T-helper 9 cell (primary cell): ENCODE measurements at places on chromosomes 1 and 21.

DNA sequence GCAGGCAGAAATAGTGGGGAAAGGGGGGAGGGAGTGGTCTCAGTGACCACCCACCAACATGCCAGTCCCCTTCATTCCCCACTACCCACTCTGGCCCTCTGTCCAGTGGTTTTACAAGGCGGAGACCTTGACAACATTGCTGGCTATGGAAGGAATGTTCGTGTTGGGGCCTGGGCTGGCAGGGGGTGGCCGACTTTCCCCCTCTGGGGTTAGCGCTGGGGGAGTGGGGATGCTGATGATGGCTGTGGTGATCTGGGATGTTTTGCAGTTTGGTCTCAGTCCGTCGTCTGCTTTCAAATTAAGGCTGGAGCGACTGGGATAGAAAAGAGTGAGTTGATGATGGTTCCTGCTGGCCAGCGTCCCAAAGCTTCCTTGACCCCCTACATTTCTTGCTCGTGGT is 20.3 kb downstream of the DDX20 start:
- DNase-seq: no peak

DNA sequence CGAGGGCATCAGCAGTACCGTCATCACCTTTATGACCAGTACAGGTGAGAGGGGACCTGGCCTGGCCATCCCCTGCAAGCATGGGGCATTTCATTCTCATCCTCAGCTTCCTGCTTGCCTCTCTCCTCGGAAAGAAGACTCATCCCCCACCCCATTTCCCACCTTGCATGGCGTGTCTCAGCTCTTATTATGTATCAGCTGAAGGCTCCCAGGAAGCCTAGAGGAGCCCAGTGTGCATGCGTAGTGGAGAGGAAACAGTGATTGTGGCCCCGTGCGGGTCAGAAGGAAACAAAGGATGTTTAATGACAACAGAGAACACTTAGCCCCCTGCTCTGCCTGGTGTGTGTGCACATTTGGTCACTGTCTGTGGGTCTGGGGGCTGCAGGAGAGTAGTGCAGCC is 40.3 kb upstream of the CNTN2 start:
- DNase-seq: no peak

GRCh38 chr1:18922319-18922726 is 20.0 kb upstream of the ALDH4A1 start:
- DNase-seq: no peak

DNA sequence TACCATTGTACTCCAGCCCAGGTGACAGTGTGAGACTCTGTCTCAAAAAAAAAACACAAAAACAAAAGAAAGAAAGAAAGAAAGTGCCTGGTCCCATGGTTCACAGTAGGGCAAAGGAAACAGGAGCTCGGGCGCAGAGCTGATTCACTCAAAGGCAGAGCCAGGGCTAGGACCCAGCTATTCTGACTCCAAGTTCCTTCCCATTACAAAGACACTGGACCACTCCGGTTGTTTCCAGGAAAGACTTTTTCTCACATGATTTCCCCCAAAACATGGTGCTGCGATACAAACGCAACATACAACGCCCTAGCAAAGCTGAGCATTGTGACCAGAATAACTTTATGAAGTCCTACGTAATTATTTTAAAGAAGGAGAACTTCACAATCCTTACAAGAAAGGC is 10.7 kb downstream of the ABCG1 start:
- no peak for DNase-seq

- DNase-seq: no peak
These were observed 861 bp upstream of the DRAXIN start for GRCh38 chr1:11690397-11691301.
